ENCODE measurements at places on chromosomes 13 and 19. TPM values are rescaled to one million over a fixed set of nuclear protein-coding genes. Genes with fewer than 3 reads are reported as not detected.
A peak's percentile ranks its signal among the peaks of the same experiment; 100 is the strongest.

PSG11 gene
- not detected for total RNA-seq

DNA sequence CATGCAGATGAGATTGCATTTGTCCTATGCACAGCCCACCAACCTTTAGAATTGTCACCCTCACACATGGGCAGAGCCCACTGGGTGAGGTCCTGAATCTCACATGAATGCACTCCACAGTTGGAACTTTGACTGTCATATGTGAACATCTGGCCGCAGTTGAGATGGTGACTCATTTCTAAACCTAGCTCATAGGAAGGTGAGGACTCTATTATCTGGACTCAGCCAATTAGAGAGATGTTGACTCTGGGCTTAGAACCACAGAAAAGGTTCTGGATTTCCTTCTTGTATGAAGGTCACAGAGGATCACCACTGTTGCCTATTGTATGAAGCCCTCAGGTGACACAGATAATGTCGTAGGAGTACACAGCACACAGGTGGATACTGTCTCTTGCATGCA is 25.6 kb upstream of the ZNF681 start:
- no peak for DNase-seq

TNNI3 gene
- 1,897 TPM for total RNA-seq

GRCh38 chr13:27919934-27920676 is at the start of gene PDX1:
Gene PDX1, plus strand, starts transcription at chr13:27920000. Its CDS starts 139 bp downstream, at chr13:27920139.
- peak; percentile 46 for DNase-seq

DNA sequence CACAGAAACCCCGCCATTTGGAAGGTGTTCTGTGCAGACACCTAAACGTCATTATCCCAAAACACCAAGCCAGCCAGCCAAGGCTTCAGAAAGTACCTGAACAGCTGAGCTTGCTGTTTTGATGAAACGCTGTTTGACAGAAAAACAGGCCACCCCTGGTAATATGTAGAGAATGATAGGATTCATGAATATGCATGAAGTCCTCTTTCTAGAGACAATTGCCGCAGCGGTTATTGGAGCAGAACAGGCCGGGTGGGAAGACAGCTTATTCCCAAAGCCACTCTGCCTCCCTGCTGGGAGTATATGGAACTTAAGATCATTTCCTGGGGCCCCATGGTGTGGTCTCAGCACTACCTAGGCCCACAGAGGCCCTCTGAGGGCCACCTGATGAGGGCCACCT is 229.5 kb downstream of the UQCRFS1 start:
- DNase-seq = no peak

GRCh38 chr19:51253088-51253806 is 2.4 kb downstream of the SIGLECL1 start:
- DNase-seq = no peak

DNA sequence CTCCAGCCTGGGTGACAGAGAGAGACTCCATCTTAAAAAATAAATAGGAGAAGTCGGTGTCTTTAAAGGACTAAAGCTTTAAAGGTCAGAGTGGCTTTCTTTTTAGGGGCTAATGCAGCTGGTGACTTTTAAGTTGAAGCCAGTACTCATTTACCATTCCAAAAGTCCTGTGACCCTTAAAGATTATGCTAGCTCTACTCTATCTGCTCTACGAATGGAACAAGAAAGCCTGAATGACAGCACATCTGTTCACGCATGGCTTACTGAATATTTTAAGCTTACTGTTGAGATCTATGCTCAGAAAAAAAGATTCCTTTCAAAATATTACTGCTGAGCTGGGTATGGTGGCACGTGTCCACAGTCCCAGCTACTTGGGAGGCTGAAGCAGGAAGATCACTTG is 16.4 kb downstream of the TDRD12 start:
- no peak for DNase-seq

S1PR5 gene
- 0.29 TPM for total RNA-seq

DNA sequence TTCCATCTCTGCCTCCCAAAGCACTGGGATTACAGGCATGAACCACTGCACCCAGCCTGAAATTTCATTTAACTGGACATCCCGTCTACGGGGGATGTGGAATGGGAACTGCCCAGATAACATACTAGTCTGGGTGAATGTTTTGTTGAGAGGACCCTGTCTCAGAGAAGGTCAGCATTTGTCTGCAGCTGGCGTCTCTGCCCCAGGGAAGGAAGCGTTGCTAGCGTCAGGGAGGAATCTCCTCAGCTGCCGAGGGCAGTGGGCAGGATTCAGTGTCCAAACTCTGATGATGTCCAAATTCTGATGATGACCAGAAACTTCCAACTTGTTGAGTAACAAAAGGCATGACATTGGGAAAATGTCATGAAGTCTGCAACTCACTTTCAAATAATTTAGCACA is 3.1 kb downstream of the NXNL1 start:
- no peak for DNase-seq

COX7A1 gene
- 1,769 TPM for total RNA-seq
